ENCODE measurements at places on chromosomes 4 and X. TPM values are rescaled to one million over a fixed set of nuclear protein-coding genes. Genes with fewer than 3 reads are reported as not detected.

Gene RAB40A
- total RNA-seq, result under 0.01 TPM

Gene CXCL13
- not detected for total RNA-seq

Gene NHSL2
- total RNA-seq, result 18.4 TPM

Gene FMR1NB
- not detected for total RNA-seq

Gene SGMS2
- 33.6 TPM for total RNA-seq

Gene XAGE1A
- total RNA-seq, result not detected

Gene SPATA18
- total RNA-seq, result 1.3 TPM

Gene STPG2
- total RNA-seq, result 0.17 TPM

Gene PSAPL1
- not detected for total RNA-seq

Gene SLC10A4
- total RNA-seq, result 0.09 TPM
